WTC11 (cell line): ENCODE measurements at places on chromosomes 11 and 22. TPM values are rescaled to one million over a fixed set of nuclear protein-coding genes. Genes with fewer than 3 reads are reported as not detected.

- H3K4me3 ChIP-seq = no peak overlapping the region
- no peaks in the 10 kb centered on the region for H3K27me3 ChIP-seq
- peak; percentile 7 for DNase-seq
- no peaks in the 10 kb centered on the region for H3K36me3 ChIP-seq
Measured at GRCh38 chr22:19807914-19808872, 46.5 kb downstream of the GNB1L start.

- H3K36me3 ChIP-seq = peaks cover 84% of the 10 kb centered on the region
- H3K4me3 ChIP-seq = no peak overlapping the region
- H3K27ac ChIP-seq = no peak overlapping the region
- no peak for DNase-seq
Measured at GRCh38 chr11:68064926-68065325, 26.1 kb downstream of the TCIRG1 start.

The OR5B12 gene
- total RNA-seq = not detected in 3 replicates

The TMEM121B gene
- total RNA-seq = 7.5 to 8.3 TPM (median 7.7 TPM) in 3 replicates

The GALNT18 gene
- 4.4 to 5.0 TPM (median 5.0 TPM) in 3 replicates for total RNA-seq
